ENCODE measurements at places on chromosomes 3 and 15.

DNA sequence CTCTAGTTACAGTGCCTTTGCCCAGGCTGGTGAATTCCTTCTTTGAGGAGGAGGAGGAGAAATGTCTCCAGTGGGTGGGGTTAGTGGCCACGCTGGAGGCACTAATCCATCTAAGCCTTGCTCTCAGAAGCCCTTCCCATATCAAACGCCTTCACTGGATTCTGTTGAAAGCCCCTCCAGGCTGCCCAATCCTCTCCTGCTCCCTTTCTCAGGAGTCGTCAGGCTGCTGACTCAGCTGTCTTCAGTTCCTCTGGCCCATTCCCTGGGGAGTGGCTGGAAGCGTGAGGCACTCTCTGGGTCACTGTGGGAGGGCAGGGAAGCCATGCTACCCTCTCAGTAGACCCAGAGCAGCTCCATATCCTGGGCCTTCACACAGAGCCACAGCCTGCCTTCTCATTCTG lies 2.7 kb downstream of the AP2M1 start:
- no peak for DNase-seq

GRCh38 chr3:23999012-23999641 lies 54.0 kb downstream of the NR1D2 start:
- DNase-seq = peak; percentile 61

DNA sequence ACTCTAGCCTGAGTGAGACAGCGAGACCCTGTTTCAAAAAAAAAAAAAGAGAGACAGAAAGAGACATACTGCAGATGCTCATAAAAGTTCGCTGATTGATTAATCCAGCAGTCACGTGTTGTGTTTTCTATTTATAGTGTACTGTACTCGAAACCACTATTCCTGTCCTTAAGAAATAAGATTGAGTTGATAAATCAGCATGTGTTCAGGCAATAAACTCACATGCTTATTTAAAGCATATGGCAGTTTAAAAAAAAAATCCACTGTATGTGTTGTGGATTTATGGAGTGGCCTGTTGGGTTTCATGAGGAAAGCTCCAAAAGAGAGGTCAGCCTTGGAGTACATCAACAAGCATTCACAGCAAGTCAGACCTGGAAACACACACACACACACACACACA lies 17.7 kb downstream of the RPL22L1 start:
- no peak for DNase-seq

- DNase-seq = no peak
Observed at GRCh38 chr3:52873433-52874159, 23.8 kb downstream of the STIMATE start.

GRCh38 chr3:52444860-52445793 lies at the start of gene SEMA3G:
Gene SEMA3G, minus strand, starts transcription at chr3:52445103. Its CDS starts 76 bp downstream, at chr3:52445027.
- DNase-seq = peak; percentile 77

GRCh38 chr15:33443708-33444107 lies 132.9 kb downstream of the RYR3 start:
- DNase-seq = no peak

- peak; percentile 18 for DNase-seq
Observed at GRCh38 chr3:122577409-122578031, at the start of gene PARP15. Gene PARP15, plus strand, starts transcription at chr3:122577650. Its CDS starts 18 bp downstream, at chr3:122577668.

DNA sequence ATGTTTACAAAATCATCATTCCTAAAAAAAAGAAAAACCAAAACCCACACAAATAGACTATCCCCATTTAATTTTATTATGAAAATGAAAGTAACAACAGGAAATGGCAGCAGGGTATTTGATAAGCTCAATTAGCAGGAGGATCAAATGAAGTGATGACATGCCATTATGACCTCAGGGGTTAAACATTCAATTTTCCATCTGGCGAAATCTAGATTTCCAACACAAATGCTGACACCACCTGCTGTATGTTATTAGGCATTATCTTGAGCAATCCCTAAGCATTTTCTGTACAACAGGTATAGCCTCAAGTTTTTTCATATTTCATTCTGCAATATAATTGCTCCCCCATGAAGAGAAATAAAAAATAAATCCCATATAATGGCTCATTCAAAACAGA lies 57.1 kb downstream of the SHQ1 start:
- no peak for DNase-seq

DNA sequence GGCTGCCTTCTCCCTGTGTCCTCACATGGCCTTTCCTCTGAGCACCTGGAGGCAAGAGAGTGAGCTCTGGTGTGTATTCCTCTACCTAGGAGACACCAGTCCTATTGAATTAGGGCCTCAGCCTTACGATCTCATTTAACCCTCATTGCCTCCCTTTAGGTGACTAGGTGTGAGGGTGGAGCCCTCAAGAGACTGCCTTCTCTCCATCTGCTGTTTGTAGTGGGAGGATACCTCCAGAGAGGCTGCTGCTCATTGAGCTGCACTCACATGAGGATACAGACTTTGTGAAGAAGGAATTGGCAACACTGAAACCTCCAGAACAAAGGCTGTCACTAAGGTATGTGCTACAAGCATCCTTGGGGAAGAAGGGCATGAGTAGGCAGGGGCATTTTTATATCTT lies at the start of gene CCR8:
TSS of gene CCR8 (plus strand) at position 217 of the 400 bp plus-strand sequence. CDS start 2,623 bp downstream, outside the sequence.
- DNase-seq = no peak
